ENCODE measurements at places on chromosomes 1 and 21.

DNA sequence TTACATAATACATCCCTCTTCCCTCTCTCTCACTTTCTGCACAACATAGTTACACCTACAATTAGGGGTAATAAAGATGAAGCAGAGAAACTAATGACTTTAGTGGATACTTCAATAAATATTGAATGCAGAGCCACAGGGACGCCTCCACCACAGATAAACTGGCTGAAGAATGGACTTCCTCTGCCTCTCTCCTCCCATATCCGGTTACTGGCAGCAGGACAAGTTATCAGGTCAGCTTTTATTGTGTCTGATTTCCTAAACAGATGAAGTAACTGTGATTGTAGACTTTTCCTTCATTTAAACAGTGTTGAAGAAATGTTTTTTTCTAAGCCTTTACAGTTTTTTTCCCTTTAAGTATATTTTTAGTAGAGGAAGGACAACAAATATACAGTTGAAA is 281.6 kb downstream of the TPR start:
- no peak for DNase-seq

DNA sequence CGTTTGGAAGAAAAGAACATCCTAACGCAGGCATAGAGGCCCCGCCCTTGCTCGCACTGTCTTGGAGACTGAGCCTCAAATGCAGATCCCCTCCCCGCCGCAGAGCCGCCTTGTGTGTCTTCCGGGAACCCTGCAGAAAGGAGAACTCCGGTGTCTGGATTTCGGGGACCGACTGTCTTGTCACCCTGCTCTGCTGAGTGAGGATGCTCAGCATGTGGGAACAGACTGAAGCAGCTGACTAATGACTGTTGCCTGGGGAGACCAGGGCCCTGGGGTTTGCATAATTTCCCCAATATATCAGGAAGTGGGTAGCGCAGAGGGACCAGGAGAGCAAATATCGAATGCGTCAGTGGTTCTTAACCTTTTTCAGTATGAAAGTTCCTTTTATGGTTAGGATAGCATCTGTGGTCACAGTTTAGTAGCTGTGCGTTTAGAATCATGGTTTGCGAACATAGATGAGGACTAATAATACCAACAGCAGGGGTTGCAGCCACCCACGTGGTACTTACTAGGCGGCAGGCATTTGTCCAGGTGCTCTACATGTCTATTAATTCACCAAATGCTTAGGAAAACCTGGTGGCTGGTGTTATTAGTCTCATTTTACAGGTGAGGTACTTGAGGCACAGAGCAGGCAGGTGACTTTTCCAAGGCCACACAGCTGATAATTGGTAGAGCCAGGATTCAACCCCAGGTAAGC is 14.3 kb downstream of the GPR137B start:
- no peak for DNase-seq

- no peak for DNase-seq
These were observed 616.2 kb upstream of the CAMK1G start for GRCh38 chr1:208967334-208967733.

GRCh38 chr21:42672699-42673458 is 19.5 kb downstream of the PDE9A start:
- DNase-seq: no peak

GRCh38 chr1:86758570-86758969 is 54.2 kb downstream of the SH3GLB1 start:
- no peak for DNase-seq

GRCh38 chr1:82086739-82087138 is 286.0 kb downstream of the ADGRL2 start:
- no peak for DNase-seq

GRCh38 chr1:85297538-85297854 is 21.1 kb upstream of the BCL10 start:
- DNase-seq: no peak

- no peak for DNase-seq
These were observed 119.2 kb downstream of the EDEM3 start for GRCh38 chr1:184635347-184635979.

GRCh38 chr21:17003763-17004373 is 509.0 kb upstream of the CXADR start:
- no peak for DNase-seq

DNA sequence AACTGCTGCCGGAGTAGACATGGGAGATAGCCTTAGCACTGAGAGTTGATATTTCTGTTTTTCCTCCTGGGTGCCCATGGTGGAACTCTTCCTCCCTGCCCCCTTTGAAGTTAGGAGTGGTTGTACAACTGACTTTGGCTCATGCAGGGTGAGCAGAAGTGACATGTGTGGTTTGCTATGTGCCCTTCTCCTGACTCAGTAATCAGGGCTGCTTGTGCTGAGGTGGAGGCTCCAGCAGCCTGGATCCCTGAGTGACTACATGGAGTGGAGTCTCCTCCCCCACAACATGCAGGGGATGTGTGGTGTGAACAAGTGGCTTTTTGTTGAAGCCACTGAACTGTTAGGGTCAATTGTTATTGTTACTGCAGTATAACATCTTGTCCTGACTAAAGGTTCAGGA is 261.6 kb downstream of the CAMTA1 start:
- no peak for DNase-seq

- no peak for DNase-seq
These were observed 9.5 kb downstream of the DENND2D start for GRCh38 chr1:111190931-111191451.

DNA sequence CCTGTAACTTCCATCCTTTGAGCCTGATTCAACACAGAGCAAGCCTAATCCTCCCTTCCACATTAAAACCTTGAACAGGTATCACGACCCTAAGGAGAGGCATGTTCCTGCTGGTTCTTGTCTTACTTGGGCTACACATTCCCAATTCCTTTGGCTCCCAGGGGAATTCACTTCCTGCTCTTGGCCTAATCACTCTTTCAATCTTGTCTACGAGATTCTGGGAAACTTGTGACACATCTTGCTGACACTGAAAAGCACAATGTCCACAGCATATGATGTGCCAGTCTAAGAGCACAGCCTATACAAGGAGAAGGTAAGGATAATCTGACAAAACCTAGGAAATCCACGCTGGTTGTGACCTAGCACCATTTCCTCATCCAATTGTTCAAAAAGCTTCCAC is 163.9 kb downstream of the GABPA start:
- no peak for DNase-seq

DNA sequence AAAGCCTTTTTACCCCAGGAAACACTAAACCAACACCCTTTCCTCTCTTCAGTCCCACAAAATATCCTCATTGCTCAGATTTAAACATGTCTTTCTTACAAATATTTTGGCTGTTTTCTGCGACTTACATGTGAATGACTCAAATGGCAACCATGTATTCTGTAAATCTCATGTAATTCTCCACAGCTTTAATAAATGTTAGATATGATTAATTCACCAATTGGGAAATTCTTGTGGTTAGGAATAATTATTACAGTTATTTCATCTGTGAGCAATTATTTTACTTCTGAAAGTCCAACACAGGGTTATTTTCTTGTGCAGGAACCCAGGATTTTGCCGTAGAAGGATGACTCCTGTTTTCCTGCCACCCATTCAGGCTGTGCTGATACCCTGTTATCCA is 431.5 kb downstream of the LMO4 start:
- DNase-seq: no peak

GRCh38 chr1:199931666-199932377 is 95.7 kb upstream of the NR5A2 start:
- DNase-seq: no peak

- no peak for DNase-seq
These were observed 44.0 kb downstream of the OPTC start for GRCh38 chr1:203537806-203538464.

DNA sequence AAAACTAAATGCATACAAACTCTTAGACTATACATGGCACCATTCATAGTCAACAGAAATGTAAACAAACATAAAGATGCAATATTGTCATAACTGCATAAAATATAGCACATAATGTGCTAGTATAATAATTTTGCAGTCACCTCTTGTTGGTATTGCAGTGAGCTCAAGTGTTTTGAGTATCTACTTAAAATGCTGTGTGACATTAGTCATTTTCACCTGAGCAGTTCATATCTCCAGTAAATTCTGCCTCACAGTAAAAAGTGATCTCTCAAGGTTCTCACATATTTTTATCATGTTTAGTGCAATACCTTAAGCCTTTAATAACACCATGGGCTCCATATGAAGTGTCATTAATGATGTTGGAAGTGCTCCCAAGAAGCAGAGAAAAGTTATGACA is 29.6 kb upstream of the FMO2 start:
- no peak for DNase-seq

GRCh38 chr21:45836694-45837670 is 144.6 kb upstream of the COL6A1 start:
- no peak for DNase-seq

DNA sequence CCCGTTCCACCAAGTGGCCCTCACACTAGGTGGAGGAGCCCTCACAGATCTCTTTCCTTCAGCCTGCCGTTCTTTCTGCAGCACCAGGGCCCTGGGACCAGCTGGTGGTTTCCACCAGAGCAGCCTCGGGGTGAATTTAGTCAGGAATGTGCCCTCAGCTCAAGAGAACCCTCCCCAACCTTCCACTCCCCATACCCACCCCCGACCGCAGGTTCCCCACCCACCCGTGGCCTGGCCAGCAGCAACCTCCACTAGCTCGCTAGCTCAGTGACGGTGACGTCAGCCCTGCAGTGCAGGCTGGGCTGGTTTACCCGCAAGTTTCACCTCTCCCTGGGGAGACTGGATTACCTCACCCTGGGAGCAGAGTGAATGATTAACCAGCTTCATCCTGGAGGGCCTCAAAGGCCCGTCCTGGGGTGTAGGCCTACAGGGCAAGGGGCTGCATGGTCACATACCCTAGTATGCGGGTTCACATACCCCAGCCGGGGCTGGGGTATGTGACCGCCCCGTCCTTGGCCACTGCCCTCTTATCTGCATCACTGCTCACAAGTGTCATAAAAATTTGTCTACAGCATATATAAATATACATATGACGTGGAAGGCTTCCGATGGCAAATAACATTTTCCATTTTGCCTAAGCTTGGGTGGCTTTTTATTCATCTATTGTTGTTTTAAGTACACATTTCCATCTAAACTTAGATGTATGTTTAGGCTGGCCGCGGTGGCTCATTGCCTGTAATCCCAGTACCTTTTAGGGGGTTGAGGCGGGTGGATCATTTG is 24.5 kb downstream of the ELF3 start:
- no peak for DNase-seq

DNA sequence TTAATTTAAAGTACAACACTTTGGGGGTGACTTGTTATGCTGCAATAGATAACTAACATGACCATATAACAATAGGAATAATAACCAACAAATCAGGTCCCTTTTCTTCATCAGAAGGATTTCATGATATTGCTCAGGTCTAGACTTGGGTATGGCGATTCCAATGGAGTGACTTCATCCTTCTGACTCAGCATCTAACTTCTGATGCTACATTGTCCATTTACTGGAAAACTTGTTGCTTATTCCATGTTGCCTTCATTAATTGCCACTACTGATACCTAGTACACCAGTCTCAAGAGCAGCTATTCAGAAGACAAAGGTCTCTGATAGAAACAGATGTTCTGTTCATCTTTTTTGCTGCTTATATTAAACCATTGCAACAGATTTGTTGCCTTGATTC is 324.3 kb downstream of the TGFB2 start:
- DNase-seq: no peak

GRCh38 chr1:75171876-75172275 is 37.7 kb downstream of the LHX8 start:
- DNase-seq: no peak

DNA sequence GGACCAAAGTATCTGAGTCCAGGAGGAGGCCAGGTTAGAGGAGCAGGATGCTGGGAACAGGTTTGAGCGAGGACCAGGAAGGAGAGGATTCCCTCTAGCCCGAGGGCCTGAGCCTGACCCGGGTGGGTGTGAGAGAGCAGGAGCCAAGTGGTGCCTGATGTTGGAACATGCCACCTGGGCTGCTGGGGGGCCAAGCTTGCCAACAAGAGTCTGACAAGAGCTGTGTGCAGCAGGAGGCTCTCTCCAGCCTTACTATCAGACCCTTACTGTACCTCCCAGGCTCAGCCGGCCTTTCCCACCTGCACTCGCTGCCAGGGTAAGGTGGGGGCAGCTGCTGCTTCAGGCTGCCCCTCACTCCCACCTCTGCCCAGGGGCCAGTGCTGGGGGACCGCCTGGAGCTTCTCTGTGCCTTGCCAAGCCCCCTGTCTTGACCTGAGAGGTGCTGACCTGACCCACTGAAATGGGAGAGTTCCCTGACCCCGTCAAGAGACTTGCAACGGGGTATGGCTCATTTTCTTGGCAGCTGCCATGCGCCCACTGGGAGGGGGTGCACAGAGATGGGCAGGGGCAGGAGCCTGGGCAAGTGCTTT is 159.6 kb upstream of the VAMP3 start:
- DNase-seq: no peak
